ENCODE measurements at places on chromosomes 1 and 21.
A peak's percentile ranks its signal among the peaks of the same experiment; 100 is the strongest.

- no peak for DNase-seq
These were observed 70.0 kb upstream of the ZNF281 start for GRCh38 chr1:200479816-200480215.

- DNase-seq, result no peak
These were observed 144.5 kb downstream of the C1orf21 start for GRCh38 chr1:184531296-184531695.

DNA sequence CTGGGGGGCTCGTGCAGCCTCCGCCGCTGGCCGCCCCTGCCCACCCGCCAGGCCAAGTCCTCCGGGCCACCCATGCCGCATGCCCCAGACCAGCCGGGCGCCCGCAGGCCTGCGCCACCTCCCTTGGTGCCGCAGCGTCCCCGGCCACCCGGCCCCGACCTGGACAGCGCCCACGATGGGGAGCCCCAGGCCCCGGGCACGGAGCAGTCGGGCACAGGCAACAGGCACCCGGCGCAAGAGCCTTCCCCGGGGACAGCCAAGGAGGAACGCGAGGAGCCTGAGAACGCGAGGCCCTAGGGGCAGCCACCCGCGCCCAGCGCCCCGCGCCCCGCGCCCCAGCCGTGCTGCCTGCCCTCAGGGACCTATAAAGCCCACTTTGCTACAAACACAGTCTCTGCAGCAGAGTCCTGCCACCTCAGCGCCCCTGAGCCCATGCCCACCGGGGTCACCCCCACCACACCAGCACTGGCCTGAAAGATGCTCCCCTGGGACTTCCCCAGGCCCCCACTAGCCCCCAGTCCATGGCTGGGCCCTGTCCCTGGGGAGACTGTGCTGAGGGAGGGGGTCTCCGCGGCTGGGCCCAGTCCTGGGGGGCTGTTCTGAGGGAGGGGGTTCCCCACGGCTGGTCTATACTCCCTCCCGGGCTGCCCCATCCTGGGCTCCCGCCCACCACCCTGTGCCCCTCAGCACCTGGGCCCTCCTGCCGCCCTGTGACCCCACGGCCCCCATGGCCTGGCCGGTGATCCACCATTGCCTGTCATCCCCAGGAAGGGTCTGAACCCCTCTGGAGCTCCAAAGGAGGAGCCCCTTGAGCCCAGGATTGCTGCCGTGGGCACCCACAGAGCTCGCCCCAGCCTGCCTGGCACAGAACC, 8.6 kb downstream of the TNFRSF18 start:
- no peak for DNase-seq

DNA sequence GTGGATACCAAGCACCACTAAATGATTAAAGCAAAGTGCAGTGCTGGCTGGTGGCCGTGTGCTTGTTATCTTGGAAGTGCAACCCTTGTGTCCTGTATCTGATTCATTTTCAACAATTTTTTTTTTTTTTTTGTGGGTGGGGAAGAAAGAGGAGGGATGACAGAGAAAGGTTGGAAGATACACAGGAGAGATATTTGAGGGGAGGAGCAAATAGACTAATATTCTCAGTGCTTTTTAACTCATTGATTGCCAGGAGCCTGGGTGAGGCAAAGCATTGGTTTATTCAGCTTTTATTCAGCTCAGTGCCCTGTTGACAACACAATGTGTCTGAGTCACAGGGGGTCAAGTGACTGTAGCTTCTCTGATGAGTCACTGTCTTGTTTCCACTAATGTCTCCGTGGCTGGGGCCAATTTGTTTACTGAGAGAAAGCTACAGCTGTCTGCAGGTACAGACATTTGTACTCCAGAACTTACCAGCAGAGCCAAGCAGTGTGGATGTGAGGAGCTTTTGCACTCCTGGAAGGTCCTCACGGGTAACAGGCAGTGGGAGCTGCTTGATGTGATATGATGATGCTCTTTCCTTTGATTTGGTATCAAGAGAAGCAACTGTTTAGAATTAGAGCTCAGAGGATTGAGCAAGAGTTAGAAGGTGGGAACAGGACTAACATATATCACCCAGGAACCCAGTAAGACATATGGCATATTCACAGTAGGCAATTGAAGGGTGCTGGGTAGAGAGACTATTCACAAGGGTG, 23.6 kb upstream of the DNM3 start:
- DNase-seq, result no peak

DNA sequence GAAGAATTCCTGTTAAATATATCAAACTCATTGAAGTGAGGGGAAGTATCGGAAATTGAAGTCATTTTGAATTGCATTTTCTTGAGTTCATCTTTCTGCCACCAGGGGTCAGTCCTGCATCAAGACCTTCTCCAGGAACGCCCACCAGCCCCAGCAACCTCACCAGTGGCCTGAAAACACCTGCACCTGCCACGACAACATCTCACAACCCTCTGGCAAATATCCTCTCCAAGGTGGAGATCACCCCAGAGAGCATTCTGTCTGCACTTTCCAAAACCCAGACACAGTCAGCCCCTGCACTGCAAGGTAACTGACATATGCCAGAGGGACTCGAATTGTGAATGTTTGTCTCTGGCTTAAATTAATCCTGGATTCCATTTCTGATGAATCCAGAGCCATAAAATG, 22.8 kb upstream of the TARS2 start:
- peak; percentile 77 for DNase-seq

GRCh38 chr21:34372321-34372720, 3.0 kb upstream of the SMIM11 start:
- DNase-seq, result no peak
